ENCODE measurements at places on chromosomes 2 and 18.

DNA sequence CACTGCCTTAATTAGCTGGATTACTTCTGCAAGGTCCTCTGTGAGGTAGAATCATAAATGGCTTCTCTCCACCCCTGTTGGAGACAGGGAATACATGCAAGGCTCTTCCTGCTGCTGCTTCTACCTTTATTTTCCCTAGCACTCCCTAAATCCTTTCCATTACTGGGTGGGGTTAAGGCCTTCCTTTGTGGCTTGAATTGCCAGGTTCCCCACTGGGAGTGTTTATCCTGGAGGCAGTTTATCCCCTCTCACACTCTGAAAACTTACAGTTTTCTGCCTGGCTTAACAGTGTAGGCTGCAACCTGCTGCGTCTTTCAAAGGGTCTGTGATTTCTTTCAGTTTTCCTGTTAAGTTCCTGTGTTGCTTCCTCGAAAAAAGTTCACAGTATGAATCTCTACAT is 1062.3 kb upstream of the CRIM1 start:
- no peaks in the 10 kb centered on the region for H3K4me1 ChIP-seq
- H3K27ac ChIP-seq, result no peak overlapping the region
- DNase-seq, result no peak
- no peaks in the 10 kb centered on the region for H3K36me3 ChIP-seq
- no peak overlapping the region for H3K4me3 ChIP-seq
- H3K27me3 ChIP-seq, result no peaks in the 10 kb centered on the region

DNA sequence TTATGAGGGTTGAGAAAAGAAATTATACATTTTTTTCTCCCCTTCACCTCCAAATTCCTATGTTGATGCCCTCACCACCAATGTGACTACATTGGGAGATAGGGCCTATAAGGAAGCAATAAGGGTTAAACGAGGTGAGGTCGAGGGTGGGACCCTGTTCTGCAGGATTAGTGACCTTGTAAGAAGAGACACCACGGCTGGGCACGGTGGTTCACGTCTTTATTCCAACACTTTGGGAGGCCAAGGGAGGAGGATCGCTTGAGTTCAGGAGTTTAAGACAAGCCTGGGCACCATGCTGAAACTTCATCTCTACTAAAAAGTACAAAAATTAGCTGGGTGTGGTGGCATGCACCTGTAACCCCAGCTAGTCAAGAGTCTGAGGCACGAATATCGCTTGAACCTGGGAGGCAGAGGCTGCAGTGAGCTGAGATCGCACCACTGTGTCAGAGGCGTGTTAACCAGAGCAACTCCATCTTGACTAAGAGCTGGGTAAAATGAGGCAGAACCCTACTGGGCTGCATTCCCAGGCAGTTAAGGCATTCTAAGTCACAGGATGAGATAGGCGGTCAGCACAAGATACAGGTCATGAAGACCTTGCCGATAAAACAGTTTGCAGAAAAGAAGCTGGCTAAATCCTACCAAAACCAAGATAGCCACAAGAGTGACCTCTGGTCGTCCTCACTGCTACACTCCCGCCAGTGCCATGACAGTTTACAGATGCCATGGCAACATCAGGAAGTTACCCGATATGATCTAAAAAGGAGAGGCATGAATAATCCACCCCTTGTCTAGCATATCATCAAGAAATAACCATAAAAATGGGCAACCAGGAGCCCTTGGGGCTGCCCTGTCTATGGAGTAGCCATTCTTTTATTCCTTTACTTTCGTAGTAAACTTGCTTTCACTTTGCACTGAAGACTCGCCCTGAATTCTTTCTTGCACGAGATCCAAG is 77.0 kb downstream of the NCAPH start:
- H3K27ac ChIP-seq, result peak overlapping the region; percentile 35
- H3K4me3 ChIP-seq, result peak overlapping the region; percentile 63
- no peak for DNase-seq

GRCh38 chr18:3485153-3486149 is 35.5 kb downstream of the TGIF1 start:
- no peaks in the 10 kb centered on the region for H3K4me1 ChIP-seq
- no peak overlapping the region for H3K4me3 ChIP-seq
- DNase-seq, result no peak
- H3K36me3 ChIP-seq, result no peaks in the 10 kb centered on the region
- no peak overlapping the region for H3K27ac ChIP-seq
- no peaks in the 10 kb centered on the region for H3K27me3 ChIP-seq

- no peak overlapping the region for H3K4me3 ChIP-seq
- no peaks in the 10 kb centered on the region for H3K4me1 ChIP-seq
- H3K27ac ChIP-seq, result no peak overlapping the region
- no peaks in the 10 kb centered on the region for H3K36me3 ChIP-seq
Measured at GRCh38 chr2:216388046-216388884, 16.0 kb upstream of the MARCHF4 start.

DNA sequence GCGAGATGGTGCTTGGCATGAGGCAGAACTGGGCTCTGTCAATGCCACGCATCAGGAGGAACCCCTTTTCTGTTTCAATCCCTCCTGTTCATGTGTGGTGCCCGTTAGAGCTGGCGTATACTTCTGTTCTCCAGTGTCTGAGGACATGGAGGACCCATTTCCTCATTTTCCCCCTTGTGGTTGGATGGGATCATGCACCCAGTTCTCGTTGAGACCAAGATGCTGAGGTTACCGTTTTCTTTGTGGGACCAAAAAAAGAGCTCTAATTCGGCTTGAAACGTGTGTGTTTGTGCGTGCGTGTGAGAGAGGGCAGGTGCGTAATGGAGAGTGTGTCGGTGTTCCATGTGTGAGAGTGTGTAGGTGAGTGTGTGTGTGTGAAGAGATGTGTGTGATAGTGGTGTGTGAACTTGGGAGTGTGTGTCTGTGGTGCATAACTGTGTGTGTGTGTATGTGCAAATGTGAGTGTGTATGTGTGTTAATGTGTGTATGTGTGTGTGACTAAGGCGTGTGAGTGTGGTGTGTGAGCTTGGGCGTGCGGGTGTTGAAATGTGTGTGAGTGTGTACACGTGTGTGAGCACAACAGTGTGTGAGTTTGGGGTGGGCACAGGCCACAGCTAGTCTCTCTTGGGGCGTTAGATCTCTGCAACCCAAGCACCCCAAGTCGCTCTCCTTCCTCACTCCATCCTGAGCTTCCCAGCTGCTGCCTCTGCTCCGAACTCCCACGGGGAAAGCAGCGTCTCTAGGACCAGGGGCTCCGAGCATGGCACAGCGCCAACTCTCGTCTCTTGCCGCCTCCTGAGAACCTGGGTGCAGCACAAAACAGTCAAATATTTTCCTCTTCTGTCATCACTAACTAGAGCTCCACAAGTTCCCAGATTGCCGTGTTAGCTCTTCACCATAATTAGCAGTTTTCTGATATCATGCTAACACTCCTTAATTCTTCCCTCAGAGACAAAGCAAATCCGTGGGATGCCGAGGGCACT is 75.8 kb downstream of the LONRF2 start:
- H3K27me3 ChIP-seq, result no peaks in the 10 kb centered on the region
- no peaks in the 10 kb centered on the region for H3K36me3 ChIP-seq
- H3K4me3 ChIP-seq, result no peak overlapping the region
- no peaks in the 10 kb centered on the region for H3K4me1 ChIP-seq

- no peak for DNase-seq
- H3K4me3 ChIP-seq, result no peak overlapping the region
- no peak overlapping the region for H3K27ac ChIP-seq
- no peaks in the 10 kb centered on the region for H3K36me3 ChIP-seq
- H3K27me3 ChIP-seq, result no peaks in the 10 kb centered on the region
Measured at GRCh38 chr2:238005528-238005927, 38.7 kb downstream of the UBE2F start.

DNA sequence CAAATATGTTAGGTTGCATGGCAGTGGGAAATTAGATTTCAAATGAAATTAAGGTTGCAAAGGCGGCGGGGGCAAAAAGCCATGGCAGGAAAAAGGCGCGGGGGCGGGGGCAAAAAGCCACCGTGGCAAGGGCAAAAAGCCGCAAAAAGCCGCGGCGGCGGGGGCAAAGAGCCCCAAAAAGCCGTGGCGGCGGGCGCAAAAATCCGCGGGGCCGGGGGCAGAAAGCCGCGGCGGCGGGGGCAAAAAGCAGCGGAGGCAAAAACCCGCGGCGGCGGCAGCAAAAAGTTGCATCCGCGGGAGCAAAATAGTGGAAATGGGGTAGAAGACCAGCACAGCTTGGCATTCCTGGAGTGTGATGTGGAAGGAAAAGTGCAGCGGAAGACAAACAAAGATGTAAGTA is 417.1 kb downstream of the ANKRD30B start:
- H3K36me3 ChIP-seq, result no peaks in the 10 kb centered on the region
- no peak overlapping the region for H3K4me3 ChIP-seq
- no peak for DNase-seq
- no peaks in the 10 kb centered on the region for H3K4me1 ChIP-seq

DNA sequence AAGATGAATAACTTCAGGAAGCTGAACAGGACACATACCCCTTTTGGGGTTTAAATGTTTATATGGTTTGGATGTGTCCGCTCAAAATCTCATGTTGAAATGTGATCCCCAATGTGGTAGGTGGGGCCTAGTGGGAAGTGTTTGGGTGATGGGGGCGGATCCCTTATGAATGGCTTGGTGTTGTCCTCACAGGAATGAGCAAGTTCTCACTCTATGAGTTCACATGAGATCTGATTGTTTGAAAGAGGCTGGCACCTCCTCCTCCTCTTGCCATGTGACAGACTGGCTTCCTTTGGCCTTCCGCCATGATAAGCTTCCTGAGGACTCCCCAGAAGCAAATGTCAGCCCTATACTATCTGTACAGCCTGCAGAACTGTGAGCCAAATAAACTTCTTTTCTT is 88.6 kb upstream of the ZNF532 start:
- no peak overlapping the region for H3K4me3 ChIP-seq
- H3K4me1 ChIP-seq, result no peaks in the 10 kb centered on the region
- H3K27me3 ChIP-seq, result no peaks in the 10 kb centered on the region

DNA sequence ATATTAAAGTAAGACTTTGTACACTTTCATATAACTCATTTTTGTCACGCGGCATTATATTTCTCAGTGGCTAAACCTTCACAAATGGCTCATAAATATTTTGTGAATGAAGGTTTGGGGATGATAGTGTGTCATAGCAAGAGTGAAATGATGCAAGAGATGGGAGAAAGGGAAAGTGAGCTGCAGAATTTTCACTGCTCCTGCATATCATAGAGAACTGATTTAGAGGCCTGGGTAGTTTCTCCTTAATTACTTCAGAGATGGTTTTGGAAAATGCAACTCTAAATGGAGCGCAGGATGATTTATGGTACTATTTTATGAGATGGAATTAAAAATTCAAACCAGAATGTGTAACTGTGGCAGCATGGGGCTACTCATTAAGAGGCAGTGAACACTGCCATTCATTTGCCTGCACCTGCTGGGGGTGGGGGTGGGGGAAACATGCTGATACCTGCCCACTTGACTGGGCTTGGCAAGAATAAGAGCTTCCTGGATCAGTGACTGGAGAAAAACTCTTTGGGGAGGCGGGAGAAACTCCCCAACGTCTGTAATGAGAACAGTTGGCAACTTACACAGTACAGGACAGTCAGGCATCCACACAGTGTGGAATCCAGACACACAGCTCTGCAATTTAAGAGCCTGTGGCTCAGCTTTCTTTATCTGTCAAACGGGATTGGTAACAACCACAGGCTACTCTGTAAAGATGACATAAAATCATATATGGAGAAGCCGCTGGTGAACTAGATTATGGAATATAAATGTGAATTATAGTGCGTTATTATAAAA is 941.9 kb downstream of the SLC4A3 start:
- H3K36me3 ChIP-seq, result no peaks in the 10 kb centered on the region
- no peaks in the 10 kb centered on the region for H3K4me1 ChIP-seq
- no peak overlapping the region for H3K4me3 ChIP-seq
- no peaks in the 10 kb centered on the region for H3K27me3 ChIP-seq
- no peak overlapping the region for H3K27ac ChIP-seq

DNA sequence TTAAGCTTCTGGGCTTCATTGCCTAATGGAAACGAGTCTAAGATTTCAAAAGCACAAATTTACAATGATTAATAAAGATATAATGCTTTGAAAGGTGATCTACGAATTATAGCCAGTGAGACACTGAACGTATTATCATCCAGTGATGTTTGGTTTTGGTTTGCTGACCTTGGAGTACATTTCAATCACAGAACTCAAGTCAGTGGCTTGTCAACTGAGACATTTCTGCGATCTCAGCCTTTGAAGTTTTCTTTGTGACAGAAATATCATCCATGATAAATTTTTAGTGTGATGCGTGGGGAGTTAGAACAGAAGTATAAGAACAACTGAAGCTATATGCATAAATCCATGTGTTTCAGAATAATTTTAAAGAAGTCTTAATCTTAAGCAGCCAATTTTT is 263.8 kb downstream of the TCF4 start:
- no peak overlapping the region for H3K4me3 ChIP-seq
- H3K27ac ChIP-seq, result peak overlapping the region; percentile 92
- H3K36me3 ChIP-seq, result no peaks in the 10 kb centered on the region
- H3K4me1 ChIP-seq, result peaks cover 30% of the 10 kb centered on the region

DNA sequence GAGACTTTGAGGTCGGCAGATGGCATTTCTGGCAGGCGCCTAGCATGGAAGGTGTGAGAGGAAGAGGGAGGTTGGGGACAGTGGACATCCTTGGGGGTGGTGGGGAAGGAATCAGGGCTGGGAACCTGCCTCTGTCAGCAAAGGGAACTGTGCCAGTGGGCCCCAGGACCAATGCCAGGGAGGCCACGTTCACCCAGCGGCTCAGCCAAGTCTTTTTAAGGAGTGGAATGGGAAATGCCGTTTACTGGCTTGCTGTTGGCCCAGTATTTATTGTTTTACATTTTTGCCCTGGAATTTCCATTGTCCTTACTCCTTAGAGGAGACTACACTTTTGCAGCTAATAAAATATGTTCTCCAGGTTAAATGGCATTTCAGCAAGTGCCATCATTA is 135.2 kb downstream of the MCFD2 start:
- peak overlapping the region; percentile 64 for H3K27ac ChIP-seq
- H3K36me3 ChIP-seq, result no peaks in the 10 kb centered on the region
- DNase-seq, result no peak
- H3K27me3 ChIP-seq, result no peaks in the 10 kb centered on the region

- H3K36me3 ChIP-seq, result peaks cover 2% of the 10 kb centered on the region
- no peak overlapping the region for H3K27ac ChIP-seq
- no peak overlapping the region for H3K4me3 ChIP-seq
Measured at GRCh38 chr2:32745675-32746074, 117.8 kb downstream of the TTC27 start.

DNA sequence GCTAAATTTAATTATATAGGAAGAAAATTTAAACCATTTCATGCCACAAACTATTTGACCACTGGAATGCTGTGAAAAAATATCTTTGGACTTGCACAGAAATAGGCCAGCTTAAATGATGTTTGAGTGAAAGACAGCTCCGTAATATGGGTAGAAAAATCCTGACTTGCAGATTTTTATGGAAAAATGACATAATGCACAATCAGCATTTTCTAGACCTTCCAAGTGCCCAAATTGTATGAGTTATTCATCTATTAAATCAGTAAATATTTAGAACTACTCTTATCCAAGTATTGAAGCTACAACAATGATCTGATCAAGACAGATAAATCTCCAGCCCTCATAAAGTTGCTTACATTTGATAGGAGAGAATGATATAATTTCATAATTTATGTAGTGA is 691.1 kb upstream of the DDX18 start:
- no peaks in the 10 kb centered on the region for H3K36me3 ChIP-seq
- DNase-seq, result no peak
- H3K4me1 ChIP-seq, result no peaks in the 10 kb centered on the region
- no peak overlapping the region for H3K27ac ChIP-seq
- H3K4me3 ChIP-seq, result no peak overlapping the region

- no peaks in the 10 kb centered on the region for H3K27me3 ChIP-seq
- DNase-seq, result no peak
- no peaks in the 10 kb centered on the region for H3K4me1 ChIP-seq
- H3K27ac ChIP-seq, result no peak overlapping the region
- H3K36me3 ChIP-seq, result no peaks in the 10 kb centered on the region
Measured at GRCh38 chr2:17538022-17538843, 2.3 kb upstream of the VSNL1 start.

GRCh38 chr2:216856406-216857065 is 3.3 kb downstream of the TNP1 start:
- no peaks in the 10 kb centered on the region for H3K4me1 ChIP-seq
- H3K27me3 ChIP-seq, result no peaks in the 10 kb centered on the region
- H3K4me3 ChIP-seq, result no peak overlapping the region
- no peak for DNase-seq
- no peaks in the 10 kb centered on the region for H3K36me3 ChIP-seq

Measured in ascending aorta (tissue), 2 donors.